Activated T-cell treated with anti-CD3 and anti-CD28 coated beads, Interleukin-2, amount 50 U/mL, for 1 hour (primary cell): ENCODE measurements at places on chromosomes 7 and 10.

GRCh38 chr7:11300241-11300640, 326.6 kb downstream of the PHF14 start:
- no peak for DNase-seq

DNA sequence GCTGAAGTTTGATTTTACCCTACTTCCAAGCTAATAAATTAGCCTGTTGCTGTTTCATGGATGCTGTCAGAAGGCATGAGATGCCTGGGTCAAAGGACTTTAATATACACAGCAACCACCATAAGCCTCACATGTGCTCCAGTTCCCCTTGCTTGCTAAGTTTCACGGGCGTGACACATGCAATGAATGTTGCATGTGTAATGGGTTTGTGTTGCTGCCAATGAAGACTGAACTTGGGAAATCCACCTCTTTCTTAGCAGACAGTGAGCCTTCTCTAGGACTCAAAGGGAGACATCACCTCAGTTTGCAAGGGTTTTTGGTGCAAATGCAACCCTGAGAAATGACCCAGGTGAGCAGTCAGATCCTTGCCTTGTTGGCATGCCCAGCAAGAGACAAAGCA, 505.5 kb upstream of the PODXL start:
- no peak for DNase-seq

DNA sequence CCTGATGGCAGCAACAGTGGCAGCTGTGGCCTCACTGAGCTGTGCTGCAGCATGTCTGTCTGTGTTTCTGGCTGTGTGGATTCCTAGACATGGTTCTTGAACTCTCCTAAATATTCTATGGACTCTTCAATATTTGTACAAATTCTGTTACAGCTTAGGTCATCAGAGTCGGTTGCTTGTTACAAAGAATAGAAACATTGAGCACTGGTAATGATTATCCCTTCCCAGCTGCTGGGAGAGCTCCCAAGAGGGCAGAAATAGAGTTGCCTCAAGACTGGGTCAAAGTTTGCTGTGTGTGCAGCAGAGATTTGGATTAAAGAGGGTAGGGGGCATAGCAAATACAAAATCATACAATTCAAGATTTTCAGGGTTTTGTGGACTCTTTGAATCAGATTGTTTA, 337.1 kb upstream of the AKR1E2 start:
- no peak for DNase-seq

DNA sequence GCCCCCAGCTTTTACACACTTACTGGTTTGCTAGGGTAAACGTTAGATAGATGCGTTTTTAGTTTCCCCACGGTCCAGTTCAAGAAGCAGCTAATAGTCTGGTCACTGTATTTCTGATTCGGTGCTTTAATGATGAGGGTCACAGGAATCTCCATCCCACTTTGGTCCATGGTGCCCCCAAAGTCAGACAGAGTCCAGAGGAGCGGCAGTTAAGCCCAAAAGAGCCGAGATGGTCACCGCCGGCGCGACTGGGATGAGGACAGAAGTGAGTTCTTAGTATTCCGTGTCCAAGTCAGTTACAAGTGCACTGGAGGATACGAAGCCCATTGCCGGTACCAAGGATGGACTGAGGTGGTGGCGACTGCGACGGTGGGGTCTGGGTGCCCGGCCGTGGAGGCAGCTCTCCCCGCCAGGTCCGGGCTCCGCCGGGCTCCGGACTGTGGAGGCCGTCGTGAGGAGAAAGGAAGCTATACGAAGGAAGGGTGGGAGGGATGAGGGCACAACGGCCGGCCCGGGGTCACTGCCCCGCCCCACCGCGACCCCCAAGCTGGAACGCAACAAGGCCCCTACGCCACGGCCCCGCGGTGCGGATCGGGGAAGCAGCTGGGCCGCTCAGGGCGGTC, 663 bp downstream of the HERPUD2 start:
- DNase-seq: no peak

- DNase-seq: no peak
Measured at GRCh38 chr7:2260820-2261219, 18.8 kb downstream of the NUDT1 start.

DNA sequence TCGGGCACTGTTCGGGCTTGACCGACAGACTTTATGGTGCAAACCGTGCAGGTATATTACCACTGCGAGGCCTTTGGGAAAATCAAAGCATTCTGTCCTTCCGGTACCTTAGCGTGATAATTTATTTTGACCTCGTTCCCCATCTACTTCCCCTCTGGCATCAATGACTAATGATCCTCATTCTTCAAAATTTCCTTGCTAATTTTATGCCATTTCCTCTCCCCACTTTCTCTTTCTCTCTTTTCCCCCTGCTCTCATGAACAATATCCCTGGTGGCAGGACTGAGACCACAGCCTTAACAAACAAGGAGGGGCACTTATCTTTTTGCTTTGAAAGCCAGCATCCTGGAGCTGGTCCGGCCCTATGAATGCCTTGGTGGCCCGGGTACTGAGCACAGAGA, 210.6 kb downstream of the TCF7L2 start:
- DNase-seq: no peak

- DNase-seq: no peak
Measured at GRCh38 chr10:11638055-11638698, 26.7 kb upstream of the USP6NL start.
